ENCODE measurements at places on chromosomes 7 and 10. TPM values are rescaled to one million over a fixed set of nuclear protein-coding genes. Genes with fewer than 3 reads are reported as not detected.
A peak's percentile ranks its signal among the peaks of the same experiment; 100 is the strongest.

- peaks cover 75% of the 10 kb centered on the region for H3K36me3 ChIP-seq
- peak overlapping the region; percentile 97 for H3K4me3 ChIP-seq
These were observed 4.5 kb downstream of the HNRNPA2B1 start for GRCh38 chr7:26195867-26196657.

PDK4 gene
- 1.4 TPM for total RNA-seq

- DNase-seq = no peak
- no peak overlapping the region for H3K27ac ChIP-seq
- H3K27me3 ChIP-seq = no peaks in the 10 kb centered on the region
- H3K4me1 ChIP-seq = no peaks in the 10 kb centered on the region
These were observed 27.5 kb upstream of the BTBD16 start for GRCh38 chr10:122243550-122243949.

DNA sequence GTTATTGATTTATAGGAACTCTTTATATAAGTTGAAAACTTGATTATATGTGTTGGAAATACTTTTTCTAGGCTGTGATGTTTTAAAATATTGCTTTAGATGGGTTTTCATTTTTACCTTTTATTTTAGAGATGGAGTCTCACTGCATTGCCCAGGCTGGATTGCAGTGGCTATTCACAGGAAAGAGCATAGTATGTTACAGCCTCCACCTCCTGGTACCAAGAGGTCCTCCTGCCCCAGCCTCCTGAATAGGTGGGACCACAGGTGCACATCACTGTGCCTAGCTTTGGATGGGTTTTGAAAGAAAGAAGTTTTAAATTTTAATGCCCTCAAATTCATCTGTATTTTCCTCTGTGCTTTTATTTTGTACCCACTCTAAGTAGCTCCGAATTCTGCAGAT, 105.4 kb downstream of the TCF7L2 start:
- H3K27me3 ChIP-seq = no peaks in the 10 kb centered on the region
- no peak overlapping the region for H3K4me3 ChIP-seq
- H3K36me3 ChIP-seq = 0 out of 2 replicates have a peak, but pooled peaks cover 3% of the 10 kb centered on the region

HIP1 gene
- 43.3 TPM for total RNA-seq

DNA sequence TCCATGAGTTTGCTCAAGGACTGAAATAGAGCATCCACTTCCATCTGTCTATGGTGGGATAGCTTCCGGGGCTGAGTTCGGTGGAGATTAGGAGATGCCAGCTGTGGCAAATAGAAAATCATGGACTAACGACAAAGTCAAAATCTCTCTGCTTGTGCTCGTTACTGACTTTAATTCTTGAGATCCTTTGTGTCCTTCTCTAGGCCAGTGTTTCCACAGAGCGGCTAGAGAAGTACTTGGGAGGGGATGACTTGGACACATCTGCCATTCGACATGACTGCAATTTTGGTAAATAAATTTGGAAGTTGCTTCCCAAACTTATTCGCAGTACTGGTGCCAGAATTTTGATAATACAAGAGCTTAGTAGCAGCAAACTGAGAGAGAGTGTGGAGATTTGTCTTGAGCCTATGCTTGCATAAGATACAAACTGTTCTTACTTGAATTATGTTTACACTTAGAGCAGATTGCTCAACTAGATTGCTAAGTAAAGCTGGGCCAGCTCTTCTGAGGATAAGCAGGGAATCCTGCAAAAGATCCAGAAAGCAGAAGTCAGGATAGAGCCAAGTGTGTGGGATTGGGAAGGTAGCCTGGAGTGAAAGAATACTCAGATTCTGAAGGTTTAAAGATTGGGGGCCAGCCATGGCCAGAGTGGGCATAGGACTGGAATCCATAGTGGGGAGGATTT, 27.6 kb downstream of the ABCC2 start:
- no peak overlapping the region for H3K4me3 ChIP-seq
- no peak overlapping the region for H3K27ac ChIP-seq
- no peaks in the 10 kb centered on the region for H3K36me3 ChIP-seq
- no peak for DNase-seq
- no peaks in the 10 kb centered on the region for H3K27me3 ChIP-seq

A1CF gene
- 0.03 TPM for total RNA-seq

MYH16 gene
- 0.23 TPM for total RNA-seq

GRCh38 chr7:131327049-131327625, 539 bp upstream of the MKLN1 start:
- peaks cover 39% of the 10 kb centered on the region for H3K4me1 ChIP-seq
- DNase-seq = peak; percentile 64
- H3K27me3 ChIP-seq = no peaks in the 10 kb centered on the region
- H3K36me3 ChIP-seq = no peaks in the 10 kb centered on the region
- H3K27ac ChIP-seq = peak overlapping the region; percentile 98

GRCh38 chr10:33869028-33869427, 534.6 kb upstream of the NRP1 start:
- 0 out of 2 replicates have a peak, but pooled peaks cover 2% of the 10 kb centered on the region for H3K27me3 ChIP-seq
- no peak overlapping the region for H3K27ac ChIP-seq
- no peak for DNase-seq
- no peak overlapping the region for H3K4me3 ChIP-seq
- H3K4me1 ChIP-seq = no peaks in the 10 kb centered on the region
- H3K36me3 ChIP-seq = no peaks in the 10 kb centered on the region
